Thyroid gland (tissue), 4 donors: ENCODE measurements at places on chromosomes 12 and 14.

- DNase-seq = no peak
Observed at GRCh38 chr12:117692512-117692911, 276.3 kb downstream of the KSR2 start.

- DNase-seq = no peak
Observed at GRCh38 chr12:50004696-50005095, 20.6 kb downstream of the RACGAP1 start.

DNA sequence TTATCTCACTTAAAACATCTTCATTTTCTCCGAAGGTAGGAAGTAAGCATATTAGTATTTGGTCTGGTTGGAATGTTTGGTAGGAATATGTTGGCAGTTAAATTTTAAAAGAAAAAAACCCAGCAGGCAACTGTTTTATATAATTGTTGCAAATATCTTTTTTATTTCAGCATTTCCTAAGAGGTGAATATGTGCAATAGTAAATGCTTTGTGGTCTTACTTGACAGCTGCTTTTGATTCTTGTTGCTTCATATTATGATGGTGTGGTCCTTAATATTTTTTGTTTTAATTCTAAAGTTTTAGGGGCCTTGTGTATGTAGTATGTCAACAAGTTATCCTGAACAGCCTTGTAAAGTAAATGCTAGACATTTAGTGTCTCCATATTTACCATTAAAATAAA, 6.3 kb downstream of the TRAFD1 start:
- DNase-seq = no peak

DNA sequence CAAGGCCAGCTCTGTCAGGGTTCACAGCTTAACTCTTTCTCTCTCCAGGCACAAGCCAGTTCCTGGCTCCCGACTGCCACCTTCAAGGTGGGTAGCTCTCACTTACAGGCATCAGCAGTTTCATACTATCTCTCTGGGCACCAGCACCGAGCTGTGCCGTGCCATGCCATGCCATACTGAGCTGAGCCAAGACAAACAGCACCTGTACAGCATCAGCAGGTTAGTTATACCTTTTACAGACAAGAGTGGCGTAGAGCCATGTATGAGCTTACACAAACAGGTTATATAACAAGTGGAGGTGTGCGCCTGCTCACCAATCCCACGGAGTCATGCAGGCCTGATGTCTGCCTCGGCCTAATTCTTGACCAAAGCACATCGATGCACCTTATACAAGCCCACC, 1098.7 kb downstream of the AACS start:
- no peak for DNase-seq

GRCh38 chr12:52202361-52203078, 10.7 kb upstream of the KRT80 start:
- DNase-seq = peak; percentile 82

GRCh38 chr14:75464626-75465025, 36.8 kb downstream of the JDP2 start:
- DNase-seq = no peak

- DNase-seq = no peak
Observed at GRCh38 chr14:45651890-45652289, 398.9 kb upstream of the MIS18BP1 start.

- no peak for DNase-seq
Observed at GRCh38 chr14:51873221-51873893, 12.9 kb downstream of the GNG2 start.

DNA sequence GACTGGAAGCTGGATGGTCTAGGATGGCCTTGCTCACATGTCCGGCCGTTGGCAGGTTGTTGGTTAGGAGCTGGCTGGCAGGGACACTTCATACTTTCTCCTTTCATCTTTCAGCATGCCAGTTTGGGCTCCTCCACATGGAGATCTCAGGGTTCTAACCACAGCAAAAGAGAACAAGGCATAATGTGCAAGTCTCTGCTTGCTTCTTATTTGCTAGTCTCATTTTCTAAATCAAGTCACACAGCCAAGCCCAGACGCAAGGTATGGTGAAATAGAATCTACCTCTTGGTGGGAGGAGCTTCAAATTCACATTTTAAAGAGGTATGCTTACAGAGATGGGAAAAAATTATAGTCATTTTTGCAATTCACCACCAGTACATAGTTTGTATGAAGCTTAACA, 69.1 kb upstream of the NAP1L1 start:
- no peak for DNase-seq

- no peak for DNase-seq
Observed at GRCh38 chr12:95763809-95764253, 26.7 kb downstream of the NTN4 start.

DNA sequence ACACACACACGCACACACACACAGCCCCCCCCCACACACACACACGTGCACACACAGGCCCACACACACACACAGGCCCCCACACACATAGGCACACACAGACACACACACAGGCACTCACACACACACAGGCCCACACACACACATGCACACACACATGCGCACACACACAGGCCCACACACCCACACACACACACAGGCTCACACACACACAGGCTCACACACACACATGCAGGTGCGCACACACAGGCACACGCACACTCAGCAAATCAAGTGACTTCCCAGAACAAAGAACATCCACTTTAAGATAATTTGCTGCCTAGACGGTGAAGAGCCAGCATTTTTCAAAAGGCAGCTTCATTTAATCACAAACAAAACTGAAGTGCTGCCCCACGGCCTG, 78.5 kb upstream of the FBRSL1 start:
- DNase-seq = no peak

GRCh38 chr14:105941226-105942166, 415.1 kb downstream of the TMEM121 start:
- no peak for DNase-seq

DNA sequence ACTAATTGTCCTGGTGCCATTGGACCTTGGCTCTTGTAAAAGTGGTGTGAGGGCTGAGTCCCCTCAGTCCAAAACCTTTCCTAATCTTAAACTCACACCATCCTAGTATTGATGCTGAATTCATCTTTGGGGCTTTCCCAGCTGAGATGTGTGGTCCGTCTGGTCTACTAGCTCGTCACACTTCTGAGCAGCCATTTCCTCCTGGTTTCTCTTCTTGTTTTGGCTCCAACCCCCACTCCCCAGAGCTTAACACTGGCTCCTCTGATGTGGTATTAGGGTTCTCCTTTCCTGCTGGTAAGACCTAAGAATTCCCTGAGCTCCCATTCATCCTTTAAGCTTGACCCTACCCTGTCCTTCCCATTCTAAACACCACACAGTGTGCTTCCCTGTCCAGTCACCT, 900.6 kb downstream of the VRK1 start:
- DNase-seq = no peak
